ENCODE measurements at places on chromosomes 3 and 15.

DNA sequence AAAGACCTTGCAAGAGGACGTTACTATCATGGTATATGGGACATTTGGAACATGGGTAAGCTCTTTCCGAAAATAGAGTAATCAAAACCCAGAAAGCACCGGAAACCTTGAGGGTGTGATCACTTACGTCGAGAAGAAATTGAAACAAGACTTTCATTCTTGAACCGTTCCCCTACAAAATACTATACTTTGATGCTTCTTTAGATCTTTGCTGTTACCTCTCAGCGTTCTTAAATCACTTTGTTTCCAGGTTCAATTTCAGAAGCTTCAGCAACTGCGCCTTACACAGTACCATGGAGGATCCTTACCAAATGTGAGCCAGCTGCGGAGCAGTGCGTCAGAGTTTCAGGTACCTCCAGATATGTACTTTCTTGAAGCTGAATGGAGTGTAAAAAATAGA lies 10.1 kb downstream of the CRTC3 start:
- H3K4me3 ChIP-seq = no peak overlapping the region
- no peaks in the 10 kb centered on the region for H3K4me1 ChIP-seq
- H3K27me3 ChIP-seq = no peaks in the 10 kb centered on the region
- no peaks in the 10 kb centered on the region for H3K36me3 ChIP-seq
- no peak for DNase-seq

GRCh38 chr3:180617049-180617448 lies 15.1 kb downstream of the TTC14 start:
- H3K36me3 ChIP-seq = no peaks in the 10 kb centered on the region
- H3K27ac ChIP-seq = no peak overlapping the region
- H3K27me3 ChIP-seq = no peaks in the 10 kb centered on the region
- no peaks in the 10 kb centered on the region for H3K4me1 ChIP-seq
- DNase-seq = no peak

- H3K36me3 ChIP-seq = no peaks in the 10 kb centered on the region
- H3K27ac ChIP-seq = no peak overlapping the region
- DNase-seq = peak; percentile 61
- peaks cover 7% of the 10 kb centered on the region for H3K4me1 ChIP-seq
- H3K27me3 ChIP-seq = no peaks in the 10 kb centered on the region
- H3K4me3 ChIP-seq = no peak overlapping the region
Observed at GRCh38 chr15:60021589-60022378, 17.7 kb downstream of the FOXB1 start.

- peaks cover 10% of the 10 kb centered on the region for H3K4me1 ChIP-seq
- no peak overlapping the region for H3K4me3 ChIP-seq
Observed at GRCh38 chr15:66298803-66299251, 5.5 kb downstream of the DIS3L start.

DNA sequence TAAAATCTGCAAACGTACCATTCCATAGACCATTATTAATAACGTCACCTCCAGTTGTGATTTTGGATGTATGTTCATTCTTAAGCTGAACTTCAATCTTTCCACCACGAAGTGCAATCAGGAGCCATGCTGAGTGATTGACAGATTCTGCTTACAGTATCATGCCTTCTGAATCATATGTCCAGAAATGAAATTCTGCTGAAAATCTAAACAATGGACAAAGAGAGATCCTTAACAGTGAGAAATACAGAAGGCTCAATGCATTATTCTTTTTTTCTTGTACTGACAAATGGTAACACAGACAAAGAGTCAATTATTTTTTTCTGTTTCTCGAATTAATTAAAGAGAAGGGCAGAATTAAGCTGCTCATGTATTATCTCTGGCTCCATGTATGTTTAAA lies 1114.5 kb downstream of the EPHA3 start:
- no peaks in the 10 kb centered on the region for H3K27me3 ChIP-seq
- DNase-seq = no peak
- no peak overlapping the region for H3K4me3 ChIP-seq
- no peaks in the 10 kb centered on the region for H3K36me3 ChIP-seq

GRCh38 chr15:68695061-68695595 lies 116.3 kb downstream of the CORO2B start:
- DNase-seq = peak; percentile 54
- peaks cover 20% of the 10 kb centered on the region for H3K4me1 ChIP-seq
- H3K27ac ChIP-seq = no peak overlapping the region
- no peak overlapping the region for H3K4me3 ChIP-seq

DNA sequence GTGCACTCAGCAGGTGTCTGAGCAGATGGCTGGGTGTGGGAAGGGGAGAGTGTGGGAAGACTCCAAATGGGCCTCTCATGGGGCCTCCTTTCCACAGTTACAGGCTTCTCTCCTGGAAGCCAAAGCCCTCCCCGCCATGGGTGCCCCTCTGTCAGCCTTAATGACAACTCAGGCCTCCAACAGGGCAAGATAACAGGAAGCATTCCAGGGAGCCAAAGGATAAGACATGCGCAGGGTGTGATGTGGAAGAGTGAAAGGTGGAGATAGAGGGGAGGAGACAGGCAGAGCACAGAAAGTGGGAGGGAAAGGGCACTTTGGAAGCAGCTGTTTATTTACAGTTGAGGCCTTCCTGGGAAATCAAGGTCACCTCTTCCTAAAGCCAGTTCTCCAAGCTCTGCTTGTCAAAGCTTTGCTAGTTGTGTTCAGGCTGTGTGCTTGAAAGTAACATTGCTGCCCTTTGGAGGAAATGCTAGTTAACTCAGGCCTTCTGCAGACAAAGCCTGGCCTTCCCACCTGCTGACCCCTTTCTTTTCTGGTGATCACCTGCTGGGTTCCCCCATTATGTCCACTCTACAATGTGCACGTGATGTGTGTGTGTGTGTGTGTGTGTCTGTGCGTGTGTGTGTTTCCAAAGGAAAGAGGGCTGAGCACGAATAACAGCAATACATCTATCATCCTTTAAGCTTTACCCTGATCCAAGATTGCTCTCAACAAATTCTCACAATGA lies 35.2 kb upstream of the SMAD3 start:
- no peaks in the 10 kb centered on the region for H3K36me3 ChIP-seq
- H3K4me1 ChIP-seq = peaks cover 8% of the 10 kb centered on the region
- no peaks in the 10 kb centered on the region for H3K27me3 ChIP-seq
- no peak overlapping the region for H3K4me3 ChIP-seq
- peak overlapping the region; percentile 49 for H3K27ac ChIP-seq

- no peak overlapping the region for H3K27ac ChIP-seq
- peak; percentile 37 for DNase-seq
- no peaks in the 10 kb centered on the region for H3K36me3 ChIP-seq
- no peaks in the 10 kb centered on the region for H3K27me3 ChIP-seq
- no peaks in the 10 kb centered on the region for H3K4me1 ChIP-seq
Observed at GRCh38 chr3:144437989-144438388, 466.4 kb downstream of the DIPK2A start.

DNA sequence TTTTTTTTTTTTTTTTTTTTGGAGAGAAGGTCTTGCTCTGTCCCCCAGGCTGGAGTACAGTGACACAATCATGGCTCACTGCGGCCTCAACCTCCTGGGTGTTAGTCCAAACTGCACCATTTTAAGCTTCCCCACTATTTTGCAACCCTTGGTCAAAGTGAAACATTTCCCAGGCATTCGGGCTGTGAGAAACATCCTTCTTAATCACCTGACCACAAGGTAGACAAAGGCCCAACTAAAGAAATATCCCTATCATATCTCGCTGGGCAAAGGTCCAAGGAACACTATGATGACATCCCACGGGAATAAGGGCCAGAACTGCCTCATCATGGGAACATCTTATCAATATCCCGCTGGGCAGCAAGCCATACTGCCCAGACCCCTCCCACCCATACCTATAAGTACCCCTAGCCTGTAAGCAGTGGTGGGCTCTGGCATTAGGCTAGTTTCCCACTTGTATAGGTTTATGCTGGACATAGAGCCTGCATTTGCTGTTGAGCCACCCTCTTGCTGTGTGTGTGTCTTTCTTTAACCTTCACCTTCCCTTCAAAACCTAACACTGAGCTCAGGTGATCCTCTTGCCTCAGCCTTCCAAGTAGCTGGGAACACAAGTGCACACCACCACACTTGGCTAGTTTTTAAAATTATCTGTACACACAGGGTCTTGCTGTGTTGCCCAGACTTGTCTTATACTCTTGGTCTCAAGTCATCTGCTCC lies 95.2 kb downstream of the SEMA5B start:
- H3K27me3 ChIP-seq = no peaks in the 10 kb centered on the region
- H3K4me1 ChIP-seq = no peaks in the 10 kb centered on the region
- no peak overlapping the region for H3K27ac ChIP-seq
- no peak overlapping the region for H3K4me3 ChIP-seq
- no peak for DNase-seq

GRCh38 chr15:58870451-58870850 lies 63.0 kb downstream of the SLTM start:
- H3K36me3 ChIP-seq = no peaks in the 10 kb centered on the region
- no peak for DNase-seq
- no peaks in the 10 kb centered on the region for H3K27me3 ChIP-seq
- H3K4me1 ChIP-seq = no peaks in the 10 kb centered on the region
- H3K27ac ChIP-seq = no peak overlapping the region

DNA sequence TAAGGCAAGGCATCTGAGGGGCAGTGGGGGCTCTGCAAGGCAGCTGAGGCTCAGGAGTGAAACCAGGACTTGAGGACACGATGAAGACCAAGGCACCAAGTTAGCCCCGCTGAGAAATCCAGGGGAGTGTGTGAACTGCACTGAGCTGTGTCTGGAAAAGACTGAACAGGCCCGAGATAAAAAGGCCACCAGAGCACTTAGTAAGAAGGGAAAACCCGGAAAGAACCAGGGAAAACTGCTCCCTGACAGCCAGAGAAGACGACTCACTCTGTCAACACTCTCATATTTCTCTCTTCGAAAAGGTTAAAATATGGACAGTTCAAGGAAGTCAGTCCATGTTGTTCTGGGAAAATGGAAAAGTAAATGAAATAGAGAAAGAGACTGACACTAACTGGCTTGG lies 109.0 kb downstream of the SEC22A start:
- no peak overlapping the region for H3K4me3 ChIP-seq
- H3K36me3 ChIP-seq = no peaks in the 10 kb centered on the region
- DNase-seq = no peak

DNA sequence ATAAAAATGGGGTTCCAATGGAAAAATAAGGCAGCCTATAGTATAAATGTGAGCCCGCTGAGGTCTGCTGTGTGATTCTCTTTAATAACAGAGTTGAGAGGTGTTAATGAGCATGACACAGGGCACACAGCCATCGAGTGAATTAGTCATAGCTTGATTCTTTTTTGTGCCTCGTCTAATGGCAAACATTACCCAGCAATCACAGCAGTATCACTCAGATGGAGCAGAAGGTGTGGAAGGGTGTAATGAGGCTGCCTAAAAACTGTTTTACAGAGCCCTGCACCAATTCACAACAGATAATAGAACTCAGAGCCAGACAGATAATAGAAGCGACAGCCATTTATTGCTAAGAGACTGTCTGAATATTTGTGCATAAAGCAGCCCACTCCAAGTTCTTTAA lies 178.6 kb upstream of the TPRG1 start:
- H3K4me1 ChIP-seq = no peaks in the 10 kb centered on the region
- no peak for DNase-seq
- H3K36me3 ChIP-seq = no peaks in the 10 kb centered on the region

- H3K4me1 ChIP-seq = no peaks in the 10 kb centered on the region
- no peaks in the 10 kb centered on the region for H3K36me3 ChIP-seq
- no peak overlapping the region for H3K4me3 ChIP-seq
- no peak overlapping the region for H3K27ac ChIP-seq
Observed at GRCh38 chr3:159260049-159260662, 458.3 kb downstream of the MFSD1 start.

GRCh38 chr3:31562525-31562924 lies 29.8 kb downstream of the STT3B start:
- no peak overlapping the region for H3K4me3 ChIP-seq
- H3K27ac ChIP-seq = peak overlapping the region; percentile 10
- peak; percentile 90 for DNase-seq
- H3K36me3 ChIP-seq = no peaks in the 10 kb centered on the region

DNA sequence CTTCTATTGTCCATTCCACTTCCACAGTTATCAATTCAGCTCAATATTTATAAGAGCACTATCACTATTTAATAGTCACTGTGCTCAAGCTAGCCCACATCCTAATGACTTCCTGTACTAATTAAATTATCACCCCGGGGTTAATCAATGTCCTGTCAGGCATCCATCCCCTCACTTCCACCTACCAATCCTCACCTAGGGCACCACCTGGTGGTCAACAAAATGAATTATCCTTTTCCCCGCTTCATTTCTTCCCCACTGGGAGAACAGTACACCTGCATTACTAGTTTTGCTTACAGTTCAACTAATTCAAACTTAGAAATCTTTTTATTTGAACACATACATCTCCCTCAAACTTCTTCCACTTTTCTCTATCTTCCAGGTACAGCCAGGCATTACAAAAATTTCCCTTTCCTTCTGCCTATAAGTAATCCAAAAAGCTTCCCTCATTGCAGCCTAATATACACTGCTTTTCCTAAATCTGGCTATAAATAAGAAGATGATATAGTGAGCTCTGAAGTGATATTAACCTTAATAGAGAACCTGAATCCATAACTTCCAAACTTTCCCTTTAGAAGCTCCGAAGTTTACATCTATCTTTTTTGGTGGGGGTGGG lies 68.5 kb downstream of the TMCC1 start:
- no peaks in the 10 kb centered on the region for H3K4me1 ChIP-seq
- no peak overlapping the region for H3K27ac ChIP-seq
- H3K36me3 ChIP-seq = no peaks in the 10 kb centered on the region
- H3K4me3 ChIP-seq = no peak overlapping the region
- no peaks in the 10 kb centered on the region for H3K27me3 ChIP-seq

DNA sequence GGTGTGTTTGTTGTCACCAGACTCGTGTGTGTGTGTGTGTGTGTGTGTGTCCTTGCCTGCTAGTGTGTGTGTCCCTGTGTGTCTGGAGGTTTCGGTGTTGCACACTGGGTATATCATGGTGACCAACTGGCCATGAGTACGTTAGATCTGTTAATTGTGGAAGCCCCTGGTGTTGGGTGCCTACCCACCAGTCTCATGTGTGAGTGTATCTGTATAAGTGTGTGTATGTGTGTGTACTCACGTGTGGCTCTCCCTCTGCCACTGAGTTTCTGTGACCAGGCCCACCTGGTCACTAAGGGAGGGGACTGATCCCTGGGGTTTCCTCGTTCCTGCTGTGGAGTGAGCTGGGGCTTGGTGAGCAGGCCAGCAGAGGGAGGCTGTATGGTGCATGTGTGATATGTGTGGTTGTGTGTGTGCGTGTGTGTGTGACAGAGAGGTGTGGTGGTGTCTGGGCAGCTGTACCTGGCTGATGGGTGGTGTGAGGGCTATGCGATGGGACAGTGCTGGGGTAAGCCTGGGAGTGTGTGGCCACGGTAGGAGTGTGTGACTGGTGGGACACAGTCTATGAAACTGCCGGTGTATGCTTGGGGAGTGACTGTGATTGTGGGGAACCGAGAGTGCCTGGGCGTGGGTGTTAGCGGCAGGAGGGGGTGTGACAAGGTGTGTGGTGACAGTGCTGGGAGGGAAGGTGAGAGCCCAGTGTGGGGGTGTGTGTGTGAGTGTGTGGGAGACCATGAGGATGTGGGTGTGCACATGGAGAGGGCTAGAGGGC lies 1.8 kb downstream of the PRKCD start:
- H3K36me3 ChIP-seq = no peaks in the 10 kb centered on the region
- no peaks in the 10 kb centered on the region for H3K27me3 ChIP-seq
- DNase-seq = peak; percentile 40
- no peak overlapping the region for H3K27ac ChIP-seq

- no peak for DNase-seq
- H3K27me3 ChIP-seq = no peaks in the 10 kb centered on the region
- H3K4me1 ChIP-seq = no peaks in the 10 kb centered on the region
Observed at GRCh38 chr3:132507657-132508056, 89.4 kb upstream of the ACKR4 start.
